ENCODE measurements at places on chromosomes 16 and 17. TPM values are rescaled to one million over a fixed set of nuclear protein-coding genes. Genes with fewer than 3 reads are reported as not detected.

NT5M gene
- 4.3 TPM for total RNA-seq

DNA sequence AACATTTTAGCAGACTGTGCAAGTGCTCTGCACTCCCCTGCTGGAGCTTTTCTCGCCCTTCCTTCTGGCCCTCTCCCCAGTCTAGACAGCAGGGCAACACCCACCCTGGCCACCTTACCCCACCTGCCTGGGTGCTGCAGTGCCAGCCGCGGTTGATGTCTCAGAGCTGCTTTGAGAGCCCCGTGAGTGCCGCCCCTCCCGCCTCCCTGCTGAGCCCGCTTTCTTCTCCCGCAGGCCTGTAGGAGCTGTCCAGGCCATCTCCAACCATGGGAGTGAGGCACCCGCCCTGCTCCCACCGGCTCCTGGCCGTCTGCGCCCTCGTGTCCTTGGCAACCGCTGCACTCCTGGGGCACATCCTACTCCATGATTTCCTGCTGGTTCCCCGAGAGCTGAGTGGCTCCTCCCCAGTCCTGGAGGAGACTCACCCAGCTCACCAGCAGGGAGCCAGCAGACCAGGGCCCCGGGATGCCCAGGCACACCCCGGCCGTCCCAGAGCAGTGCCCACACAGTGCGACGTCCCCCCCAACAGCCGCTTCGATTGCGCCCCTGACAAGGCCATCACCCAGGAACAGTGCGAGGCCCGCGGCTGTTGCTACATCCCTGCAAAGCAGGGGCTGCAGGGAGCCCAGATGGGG, 3.1 kb downstream of the GAA start:
- no peak for DNase-seq
- H3K4me3 ChIP-seq, result no peak overlapping the region
- H3K27ac ChIP-seq, result no peak overlapping the region
- H3K36me3 ChIP-seq, result no peaks in the 10 kb centered on the region

- no peak overlapping the region for H3K27ac ChIP-seq
- H3K27me3 ChIP-seq, result no peaks in the 10 kb centered on the region
- no peak overlapping the region for H3K4me3 ChIP-seq
- H3K4me1 ChIP-seq, result peaks cover 6% of the 10 kb centered on the region
Observed at GRCh38 chr17:82965371-82965770, 114.0 kb upstream of the METRNL start.

GRCh38 chr16:49884033-49885015, 28.4 kb upstream of the ZNF423 start:
- H3K4me1 ChIP-seq, result no peaks in the 10 kb centered on the region
- no peak overlapping the region for H3K4me3 ChIP-seq
- H3K27me3 ChIP-seq, result peaks cover 16% of the 10 kb centered on the region
- H3K36me3 ChIP-seq, result no peaks in the 10 kb centered on the region
- no peak for DNase-seq
- H3K27ac ChIP-seq, result no peak overlapping the region

SOX9 gene
- total RNA-seq, result not detected

DNA sequence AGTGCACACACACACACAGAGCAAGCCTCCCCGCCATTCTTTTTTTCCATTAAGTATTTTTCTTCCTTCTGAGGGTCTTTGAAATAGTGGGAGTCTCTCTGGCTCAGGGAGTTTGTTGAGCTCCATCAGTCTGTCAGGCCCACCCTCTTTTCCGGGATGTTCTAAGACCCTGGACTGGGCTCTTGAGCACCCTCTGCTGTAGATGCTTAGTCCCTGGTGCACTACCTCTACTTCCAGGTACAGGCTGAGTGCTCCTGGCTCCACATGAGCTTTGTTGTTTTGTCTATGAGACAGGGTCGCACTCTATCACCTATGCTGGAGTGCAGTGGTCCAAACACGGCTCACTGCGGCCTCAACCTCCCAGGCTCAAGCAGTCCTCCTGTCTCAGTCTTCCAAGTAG, 20.7 kb downstream of the LIMD2 start:
- peaks cover 8% of the 10 kb centered on the region for H3K4me1 ChIP-seq
- no peak for DNase-seq
- no peak overlapping the region for H3K27ac ChIP-seq
- peaks cover 1% of the 10 kb centered on the region for H3K36me3 ChIP-seq

DNA sequence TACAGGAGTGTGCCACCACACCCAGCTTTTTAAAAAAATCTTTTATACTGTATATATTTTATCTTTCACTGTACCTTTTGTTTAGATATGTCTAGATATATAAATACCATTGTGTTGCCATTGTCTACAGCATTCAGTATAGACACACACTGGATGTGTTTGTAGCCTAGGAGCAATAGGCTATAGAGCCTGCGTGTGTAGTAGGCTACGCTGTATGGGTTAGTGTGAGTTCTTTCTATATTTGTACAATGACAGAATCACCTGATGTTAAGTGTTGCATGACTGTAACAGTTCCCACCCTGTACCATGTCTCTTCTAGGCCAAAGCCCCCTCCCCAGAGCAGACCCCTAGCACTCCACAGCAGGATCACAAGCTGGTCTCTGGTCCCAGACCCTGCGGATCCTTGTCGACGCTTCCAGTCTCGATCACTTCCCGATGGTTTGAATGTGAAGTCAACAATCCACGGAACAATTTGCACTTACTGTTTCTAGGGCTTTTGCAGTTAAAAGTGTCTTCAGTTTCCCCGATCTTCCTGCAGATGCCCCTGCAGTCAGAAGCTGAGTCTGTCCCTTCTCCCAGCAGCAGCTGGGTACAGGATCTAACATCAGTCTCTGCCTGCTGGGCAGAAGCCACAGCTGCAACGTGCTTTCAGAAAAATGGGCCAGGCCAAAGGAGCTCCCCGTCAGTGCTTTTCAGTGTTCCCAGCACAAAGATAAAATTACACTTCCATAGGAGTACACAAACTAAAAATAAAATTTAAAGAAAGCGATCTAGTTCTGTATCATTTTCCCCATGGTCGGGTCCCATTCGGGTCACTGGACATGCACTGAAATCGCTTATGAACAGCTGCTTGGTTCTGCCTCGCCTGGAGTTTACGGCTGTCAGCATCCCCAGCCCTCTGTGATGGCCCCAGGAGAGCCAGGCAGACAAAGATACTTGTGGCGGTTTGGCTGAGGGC, 35.4 kb downstream of the ADAM11 start:
- H3K4me3 ChIP-seq, result no peak overlapping the region
- H3K36me3 ChIP-seq, result no peaks in the 10 kb centered on the region
- DNase-seq, result no peak

GRCh38 chr17:30235386-30236296, at the start of gene SLC6A4:
Gene SLC6A4 (minus strand): TSS chr17:30235697. CDS start chr17:30221958, 13,739 bp downstream.
- H3K27me3 ChIP-seq, result peaks cover 59% of the 10 kb centered on the region
- H3K36me3 ChIP-seq, result no peaks in the 10 kb centered on the region
- no peak for DNase-seq
- no peak within 1 kb of the TSS for H3K27ac ChIP-seq
- peaks cover 11% of the 10 kb centered on the region for H3K4me1 ChIP-seq
- H3K4me3 ChIP-seq, result peak within 1 kb of the TSS; percentile 42

DNA sequence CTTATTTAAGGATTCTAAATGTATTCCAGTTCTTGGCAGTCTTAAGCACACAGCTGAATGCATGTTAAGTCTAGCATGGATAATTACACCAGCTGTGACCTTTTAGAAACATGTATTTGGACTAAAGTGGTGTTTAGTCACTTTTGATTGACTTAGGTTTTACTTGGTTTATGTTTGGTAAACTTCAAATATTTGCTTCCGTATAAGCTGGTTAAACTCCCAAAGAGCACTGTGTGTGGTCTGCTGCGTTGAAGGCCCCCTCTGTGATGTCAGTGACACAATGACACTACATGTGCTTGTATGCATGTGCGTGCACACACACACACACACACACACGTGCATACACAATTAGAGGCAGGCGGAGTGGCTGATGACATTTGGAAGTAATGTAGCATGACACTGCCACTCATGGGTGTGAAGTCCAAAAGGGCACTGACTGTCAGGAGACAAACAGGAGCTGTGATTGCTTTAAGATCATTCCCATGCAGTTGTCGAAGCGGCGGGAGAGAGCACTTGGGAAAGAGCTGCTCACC, 156.1 kb upstream of the CDH13 start:
- no peak for DNase-seq
- H3K27ac ChIP-seq, result no peak overlapping the region
- no peak overlapping the region for H3K4me3 ChIP-seq
- H3K4me1 ChIP-seq, result no peaks in the 10 kb centered on the region

SDK2 gene
- total RNA-seq, result 0.23 TPM

DNA sequence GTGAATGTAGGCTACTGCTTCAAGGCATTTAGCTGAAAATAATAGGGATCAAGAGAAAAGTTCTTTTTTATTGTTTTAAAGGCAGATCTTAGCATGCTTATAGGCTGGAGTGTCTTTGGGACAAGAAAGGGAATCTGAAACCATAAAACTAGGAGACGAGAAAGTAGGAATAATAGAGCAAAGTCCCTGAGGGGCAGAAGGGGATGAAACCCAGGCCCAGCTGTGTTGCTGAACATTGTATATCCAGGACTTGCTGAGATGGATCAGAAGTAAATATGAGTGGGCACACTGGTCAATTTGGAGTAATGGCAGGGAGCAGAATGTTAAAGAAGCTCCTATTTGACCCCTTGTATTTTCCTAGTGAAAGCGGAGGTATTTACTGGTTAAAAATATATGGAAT, 9.3 kb downstream of the ZNF689 start:
- peaks cover 4% of the 10 kb centered on the region for H3K4me1 ChIP-seq
- DNase-seq, result no peak
- H3K27me3 ChIP-seq, result no peaks in the 10 kb centered on the region
- peaks cover 20% of the 10 kb centered on the region for H3K36me3 ChIP-seq
- H3K27ac ChIP-seq, result no peak overlapping the region

GRCh38 chr17:144936-145670, 7.7 kb downstream of the SCGB1C2 start:
- H3K4me3 ChIP-seq, result no peak overlapping the region
- DNase-seq, result no peak
- H3K27ac ChIP-seq, result no peak overlapping the region
- H3K27me3 ChIP-seq, result no peaks in the 10 kb centered on the region
- no peaks in the 10 kb centered on the region for H3K36me3 ChIP-seq

- DNase-seq, result no peak
- H3K36me3 ChIP-seq, result no peaks in the 10 kb centered on the region
- H3K4me1 ChIP-seq, result peaks cover 83% of the 10 kb centered on the region
- H3K27me3 ChIP-seq, result no peaks in the 10 kb centered on the region
Observed at GRCh38 chr17:73826181-73826871, 182.1 kb upstream of the SDK2 start.

DNA sequence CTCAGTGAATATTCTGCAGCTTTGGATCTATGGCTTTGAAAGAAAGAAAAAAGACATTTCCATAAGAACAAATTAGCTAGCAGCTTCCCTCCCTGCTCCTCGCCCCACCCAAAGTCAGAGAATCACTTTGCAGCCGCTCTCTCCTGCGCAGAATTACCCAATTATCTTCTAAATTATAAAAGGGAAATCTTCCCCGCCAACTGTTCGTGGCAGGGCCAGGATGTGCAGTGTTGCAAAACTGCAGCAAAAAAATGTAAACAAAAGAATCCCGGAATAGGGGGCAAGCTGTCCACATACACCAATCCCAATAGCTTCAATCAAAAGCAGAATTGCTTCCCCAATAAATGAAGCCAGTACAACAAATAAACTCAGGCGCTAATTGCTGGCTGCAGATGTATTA, 510.6 kb downstream of the RBFOX1 start:
- no peak overlapping the region for H3K4me3 ChIP-seq
- no peaks in the 10 kb centered on the region for H3K27me3 ChIP-seq
- H3K36me3 ChIP-seq, result no peaks in the 10 kb centered on the region
- no peak overlapping the region for H3K27ac ChIP-seq
- no peaks in the 10 kb centered on the region for H3K4me1 ChIP-seq

FGF11 gene
- 10.6 TPM for total RNA-seq

- peaks cover 8% of the 10 kb centered on the region for H3K4me1 ChIP-seq
- no peak overlapping the region for H3K4me3 ChIP-seq
- H3K27ac ChIP-seq, result no peak overlapping the region
- no peaks in the 10 kb centered on the region for H3K27me3 ChIP-seq
- no peak for DNase-seq
Observed at GRCh38 chr17:61047515-61047914, 352.1 kb upstream of the TBX2 start.

DNA sequence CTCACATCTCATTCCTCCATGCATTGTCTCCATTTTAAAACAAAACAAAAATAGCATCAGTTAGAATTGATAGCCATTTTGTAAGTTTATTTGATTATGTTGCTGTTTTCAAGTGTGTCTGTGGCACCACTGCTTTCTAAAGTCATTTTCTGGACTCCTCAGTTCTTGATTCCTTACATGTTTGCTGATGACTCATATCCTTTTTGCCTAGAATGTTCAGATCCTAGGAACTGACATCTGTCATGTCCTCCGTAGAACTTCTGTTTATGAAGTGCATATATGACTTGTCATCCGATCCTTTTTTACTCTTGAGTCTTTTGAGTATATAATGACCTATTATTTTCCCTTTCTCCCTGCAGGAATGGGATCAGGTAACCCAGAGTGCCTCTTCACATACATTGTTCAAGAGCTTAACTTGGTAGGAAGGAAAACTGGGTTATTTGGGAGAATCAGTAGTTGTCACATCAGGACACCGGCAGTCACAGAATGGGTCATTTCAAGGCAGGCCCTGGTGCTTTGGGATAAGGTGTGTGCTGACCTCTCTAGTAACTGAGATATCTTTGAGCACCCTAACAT, 69.2 kb downstream of the MAP2K4 start:
- peaks cover 23% of the 10 kb centered on the region for H3K4me1 ChIP-seq
- H3K27me3 ChIP-seq, result no peaks in the 10 kb centered on the region
- H3K36me3 ChIP-seq, result peaks cover 42% of the 10 kb centered on the region
- DNase-seq, result no peak
- no peak overlapping the region for H3K27ac ChIP-seq

IL4R gene
- 229 TPM for total RNA-seq

DNA sequence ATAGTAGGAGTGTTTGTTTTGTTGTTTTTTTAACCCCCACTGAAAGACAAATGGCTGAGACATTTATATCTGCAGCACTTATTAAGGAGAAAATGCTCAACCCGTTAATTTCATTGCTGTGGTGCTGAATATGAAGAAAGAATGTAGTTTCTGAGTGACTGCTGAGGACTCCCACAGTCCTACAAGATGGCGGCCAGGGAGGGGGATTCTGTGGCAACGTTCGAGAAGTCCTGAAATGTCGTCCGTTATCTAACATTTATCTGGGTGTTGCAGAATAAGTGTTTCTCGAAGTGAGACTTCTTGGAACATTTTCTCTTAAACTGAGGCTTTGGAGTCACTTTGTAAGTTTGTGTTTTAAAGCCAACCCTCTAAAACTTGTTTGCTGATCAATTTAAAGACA, 530.4 kb downstream of the XYLT1 start:
- no peaks in the 10 kb centered on the region for H3K4me1 ChIP-seq
- no peaks in the 10 kb centered on the region for H3K36me3 ChIP-seq
- DNase-seq, result no peak
- H3K27ac ChIP-seq, result no peak overlapping the region

GRCh38 chr16:72285728-72286127, 113.8 kb upstream of the PMFBP1 start:
- no peak for DNase-seq
- no peaks in the 10 kb centered on the region for H3K36me3 ChIP-seq
- H3K4me1 ChIP-seq, result no peaks in the 10 kb centered on the region

GRCh38 chr17:69592692-69593350, 178.3 kb downstream of the MAP2K6 start:
- H3K4me1 ChIP-seq, result no peaks in the 10 kb centered on the region
- no peak for DNase-seq
- no peaks in the 10 kb centered on the region for H3K27me3 ChIP-seq
- no peak overlapping the region for H3K27ac ChIP-seq
- H3K4me3 ChIP-seq, result no peak overlapping the region

- peaks cover 1% of the 10 kb centered on the region for H3K36me3 ChIP-seq
- DNase-seq, result peak; percentile 52
- no peaks in the 10 kb centered on the region for H3K27me3 ChIP-seq
Observed at GRCh38 chr16:2048116-2048543, 345 bp downstream of the TSC2 start.

TMEM204 gene
- 17.5 TPM for total RNA-seq

- H3K27ac ChIP-seq, result no peak overlapping the region
- H3K4me1 ChIP-seq, result no peaks in the 10 kb centered on the region
- no peaks in the 10 kb centered on the region for H3K36me3 ChIP-seq
- H3K27me3 ChIP-seq, result peaks cover 2% of the 10 kb centered on the region
- DNase-seq, result no peak
Observed at GRCh38 chr17:11608396-11608795, 10.1 kb downstream of the DNAH9 start.
